ENCODE measurements at places on chromosomes 6 and 20.

DNA sequence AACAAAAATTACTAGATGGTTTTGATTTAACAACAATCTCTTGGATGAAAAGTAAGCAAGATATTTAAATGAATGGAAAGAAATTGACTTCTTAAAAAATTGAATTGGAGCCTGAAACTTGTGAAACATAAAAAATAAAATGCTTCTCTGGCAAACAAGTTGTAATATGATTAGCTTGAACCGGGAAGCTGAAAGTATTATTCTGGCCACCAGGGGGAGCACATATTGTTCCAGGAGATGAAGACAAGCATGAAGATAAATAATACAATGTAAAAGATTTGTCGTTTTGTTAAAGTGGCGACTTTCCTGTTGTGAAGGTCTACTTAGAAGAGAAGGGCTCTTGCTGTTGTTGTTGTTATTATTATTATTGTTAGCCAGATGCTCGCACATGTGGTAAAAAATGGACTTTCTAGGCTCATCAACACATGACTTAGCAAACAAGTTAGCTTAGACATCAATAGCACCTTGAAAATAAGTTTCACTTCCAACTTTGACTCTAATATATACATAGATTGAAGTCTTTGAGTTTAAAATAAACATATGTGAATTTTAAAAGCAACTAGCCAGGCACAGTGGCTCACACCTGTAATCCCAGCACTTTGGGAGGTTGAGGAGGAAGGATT, 14.2 kb downstream of the PAX1 start:
- no peak overlapping the region for H3K4me3 ChIP-seq
- H3K4me1 ChIP-seq: no peaks in the 10 kb centered on the region
- H3K27me3 ChIP-seq: peaks cover 42% of the 10 kb centered on the region
- no peak for DNase-seq
- H3K36me3 ChIP-seq: peaks cover 4% of the 10 kb centered on the region

GRCh38 chr6:36414481-36414880, 27.0 kb upstream of the ETV7 start:
- peaks cover 8% of the 10 kb centered on the region for H3K27me3 ChIP-seq
- H3K4me1 ChIP-seq: peaks cover 5% of the 10 kb centered on the region
- no peak for DNase-seq
- no peak overlapping the region for H3K4me3 ChIP-seq

- no peak for DNase-seq
- H3K4me1 ChIP-seq: no peaks in the 10 kb centered on the region
- H3K27me3 ChIP-seq: peaks cover 5% of the 10 kb centered on the region
- no peak overlapping the region for H3K27ac ChIP-seq
- H3K36me3 ChIP-seq: no peaks in the 10 kb centered on the region
Measured at GRCh38 chr20:56872620-56873458, 243.7 kb downstream of the TFAP2C start.

- no peak overlapping the region for H3K27ac ChIP-seq
- H3K36me3 ChIP-seq: no peaks in the 10 kb centered on the region
- no peak overlapping the region for H3K4me3 ChIP-seq
Measured at GRCh38 chr6:133505681-133506080, 264.5 kb downstream of the EYA4 start.

GRCh38 chr6:150936021-150936555, 70.6 kb downstream of the MTHFD1L start:
- DNase-seq: no peak
- H3K36me3 ChIP-seq: peaks cover 18% of the 10 kb centered on the region
- no peak overlapping the region for H3K27ac ChIP-seq
- no peaks in the 10 kb centered on the region for H3K27me3 ChIP-seq
- H3K4me3 ChIP-seq: no peak overlapping the region

GRCh38 chr6:31663961-31664789, 622 bp downstream of the GPANK1 start:
- H3K27me3 ChIP-seq: no peaks in the 10 kb centered on the region
- H3K36me3 ChIP-seq: peaks cover 9% of the 10 kb centered on the region
- DNase-seq: no peak
